ENCODE measurements at places on chromosomes 4 and X.

DNA sequence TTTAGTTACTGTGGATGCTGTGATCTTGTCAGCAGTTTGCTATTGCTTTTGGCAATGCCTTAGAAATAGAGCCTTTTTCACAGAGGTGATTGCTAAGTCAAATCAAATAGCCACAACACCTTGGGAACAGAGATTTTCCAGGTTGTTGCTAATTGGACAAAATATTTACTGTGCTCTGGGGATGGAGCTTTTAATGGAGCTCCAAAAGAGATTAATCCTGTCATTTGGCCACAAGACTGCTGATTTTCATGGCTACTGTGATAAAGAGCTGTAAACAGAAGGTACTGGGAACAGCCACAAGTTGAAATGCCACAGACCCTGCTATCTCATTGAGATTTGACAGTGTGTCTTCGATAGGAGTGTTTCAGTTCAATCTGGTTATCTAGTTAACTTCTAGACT, 1715.2 kb upstream of the ADGRL3 start:
- no peak for DNase-seq

- DNase-seq: no peak
These were observed 75.4 kb upstream of the PACRGL start for GRCh38 chr4:20624793-20625374.

GRCh38 chrX:5117816-5118215, 1110.9 kb downstream of the NLGN4X start:
- no peak for DNase-seq

DNA sequence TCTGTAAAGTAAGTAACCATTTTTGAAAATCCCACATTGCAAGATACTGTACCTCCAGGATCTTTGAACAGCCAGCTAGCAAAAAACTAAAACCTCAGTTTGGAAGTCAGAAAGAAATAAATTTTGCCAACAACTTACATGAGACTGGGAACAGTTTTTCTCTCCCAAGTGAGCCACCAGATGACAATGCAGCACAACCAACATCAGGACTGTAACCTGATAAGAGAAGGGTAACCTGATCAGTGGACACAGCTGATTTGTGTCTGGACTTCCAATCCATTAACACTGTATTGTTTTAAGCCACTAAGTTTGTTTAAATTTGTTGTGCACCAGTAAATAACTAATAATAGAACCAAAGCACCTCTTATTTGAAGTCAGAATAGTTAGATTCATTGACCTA, 923.3 kb downstream of the FAT4 start:
- DNase-seq: no peak

DNA sequence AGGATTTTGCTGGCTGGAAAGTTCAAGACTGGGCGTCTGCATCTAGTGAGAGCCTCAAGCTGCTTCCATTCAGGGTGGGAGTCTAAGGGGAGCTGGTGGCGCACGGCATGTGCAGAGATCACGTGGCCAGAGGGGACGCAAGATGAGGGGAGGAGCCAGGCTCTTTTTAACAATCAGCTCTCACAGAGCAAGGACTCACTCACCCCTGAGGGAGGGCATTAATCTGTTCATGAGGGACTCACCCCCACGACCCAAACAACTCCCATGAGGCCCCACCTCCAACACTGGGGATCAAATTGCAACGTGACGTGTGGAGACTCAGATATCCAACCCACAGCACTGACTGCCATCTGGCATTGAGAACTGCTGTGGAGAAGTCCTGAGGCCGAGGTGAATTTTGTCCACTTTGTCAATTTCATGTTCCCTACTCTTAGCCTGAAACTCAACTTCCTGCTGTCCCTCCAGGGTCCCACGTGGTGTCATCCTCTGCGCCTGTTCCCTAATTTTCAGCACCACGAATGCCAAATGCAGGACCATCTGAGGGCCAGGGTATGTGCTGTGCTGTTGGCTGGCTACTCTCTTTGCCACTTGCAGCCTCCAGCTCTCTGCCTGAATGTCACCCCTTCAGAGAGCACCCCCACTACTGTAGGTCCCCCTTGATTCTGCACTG, 5.6 kb downstream of the ZFP92 start:
- peak; percentile 3 for DNase-seq

DNA sequence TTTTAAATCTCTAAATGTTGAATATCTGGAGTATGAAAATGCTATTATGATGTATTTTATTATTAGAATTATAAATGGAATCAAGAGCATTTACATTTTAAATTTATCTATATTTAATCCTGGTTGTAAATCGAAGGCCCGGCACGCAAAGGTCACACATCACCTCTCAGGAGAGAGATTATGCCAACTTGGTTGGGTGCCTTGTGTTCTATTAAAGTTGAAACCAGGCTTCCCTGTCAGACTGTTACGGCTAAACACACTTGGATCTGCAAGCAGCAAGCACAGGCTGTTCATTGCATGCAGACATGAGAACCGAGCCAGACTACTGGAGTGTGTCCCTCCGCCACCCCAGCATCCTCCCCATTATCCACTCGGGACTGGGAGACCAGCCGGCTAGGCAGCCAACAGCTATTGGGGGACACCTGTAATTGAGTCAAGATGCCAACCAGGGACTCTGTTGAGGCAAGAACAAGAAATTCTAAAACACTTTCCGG, 16.4 kb upstream of the SEL1L3 start:
- no peak for DNase-seq

DNA sequence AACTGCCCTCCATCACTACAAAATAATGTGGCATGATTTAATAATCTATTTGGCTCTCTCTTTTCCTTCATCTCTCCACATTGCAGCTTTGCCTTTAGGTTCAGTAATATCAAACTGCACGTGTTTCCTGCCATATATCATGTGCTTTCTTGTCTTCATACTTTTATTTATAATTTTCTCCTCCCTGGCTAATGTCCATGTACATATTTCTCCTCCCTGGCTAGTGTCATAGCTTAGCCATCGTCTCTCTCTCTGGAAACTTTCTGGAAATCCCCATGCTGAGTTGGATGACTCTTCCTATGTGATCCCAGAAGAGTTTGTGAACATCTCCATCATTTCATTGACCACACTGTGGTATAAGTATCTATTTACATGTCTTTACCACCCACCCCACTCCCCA, 21.3 kb upstream of the PDGFC start:
- no peak for DNase-seq
